ENCODE measurements at places on chromosomes 4 and X.

GRCh38 chrX:41087201-41087600 lies 2.0 kb downstream of the USP9X start:
- DNase-seq = no peak

GRCh38 chr4:52051615-52052474 lies 741 bp downstream of the SPATA18 start:
- DNase-seq = no peak

GRCh38 chrX:136780763-136781162 lies at the start of gene ARHGEF6:
Gene ARHGEF6, minus strand, starts transcription at chrX:136780932. Its CDS starts 50 bp downstream, at chrX:136780882.
- peak; percentile 21 for DNase-seq

DNA sequence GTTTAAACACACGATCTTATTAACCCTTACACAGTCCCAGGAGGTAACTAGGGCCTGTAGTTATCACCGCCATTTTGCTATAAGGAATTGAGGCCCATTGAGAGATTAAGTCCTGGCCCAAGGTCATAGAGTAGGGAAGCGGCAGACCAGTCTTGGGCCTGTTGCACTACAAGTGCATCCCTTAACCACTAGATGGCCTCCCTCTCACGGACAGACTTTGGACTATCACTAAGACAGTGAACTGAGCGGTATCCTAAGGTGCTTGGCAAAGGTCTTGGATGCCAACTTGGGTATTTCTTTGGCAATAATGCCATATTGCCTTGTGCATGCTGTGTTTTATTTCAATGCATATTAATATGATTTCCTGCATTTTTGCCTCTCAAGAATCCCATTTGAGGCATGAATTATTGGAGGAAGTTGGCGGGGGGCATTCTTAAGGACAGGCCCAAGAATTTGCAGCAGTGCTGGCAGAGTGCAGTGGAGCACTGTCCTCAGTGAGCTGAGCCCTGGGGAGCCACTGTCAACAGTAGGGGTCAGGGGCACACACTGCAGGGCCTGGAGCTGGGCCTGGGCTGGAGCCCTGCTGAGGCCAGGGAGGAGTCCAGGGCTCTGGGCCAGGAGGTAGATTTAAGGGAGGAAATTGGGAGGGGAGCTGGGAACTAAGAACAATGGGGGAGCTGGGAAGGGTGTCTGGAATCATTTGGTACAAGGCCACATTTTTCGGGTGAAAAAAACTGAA lies 147.4 kb downstream of the SMIM20 start:
- DNase-seq = no peak

DNA sequence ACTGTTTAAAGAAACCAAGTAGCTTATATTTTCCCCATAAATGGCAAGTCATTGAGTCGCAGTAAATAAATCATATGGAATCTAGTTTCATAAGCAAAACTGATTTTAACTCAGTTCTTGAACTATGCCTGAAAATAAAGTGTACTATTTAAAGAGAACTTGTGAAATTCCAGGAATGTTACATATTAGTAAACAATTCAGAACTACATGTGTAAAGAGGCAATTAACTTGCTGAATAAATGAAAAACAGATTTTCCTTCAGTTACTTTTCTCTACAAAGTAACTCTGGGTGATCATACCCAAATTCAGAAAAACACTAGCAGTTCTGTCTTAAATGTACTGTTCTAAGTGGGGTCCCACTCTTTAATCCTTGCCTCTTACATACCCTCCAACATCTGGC lies 236.1 kb upstream of the EDNRA start:
- DNase-seq = no peak

DNA sequence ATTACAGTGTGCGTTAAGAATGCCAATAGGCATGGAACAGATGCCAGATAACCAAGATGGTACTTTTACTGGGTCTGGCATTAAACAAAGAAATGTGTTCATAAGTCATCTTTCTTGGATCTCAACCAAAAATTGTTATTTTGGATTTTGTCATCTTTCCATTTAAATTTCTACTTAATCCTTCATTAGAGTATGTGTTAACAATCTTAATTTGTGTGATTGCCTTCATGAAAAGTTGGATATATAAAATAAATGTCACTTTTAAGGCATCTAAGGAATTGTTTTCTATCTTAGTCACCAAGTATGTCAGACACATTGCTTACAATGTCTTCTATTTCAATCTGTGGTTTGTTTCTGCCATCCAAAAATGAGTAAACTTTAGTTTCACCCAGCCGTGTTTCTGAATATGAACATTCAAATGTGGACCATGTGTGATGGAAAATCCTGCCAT lies 87.5 kb downstream of the PALLD start:
- DNase-seq = no peak

GRCh38 chr4:88597970-88598660 lies 5.8 kb downstream of the HERC3 start:
- DNase-seq = no peak

DNA sequence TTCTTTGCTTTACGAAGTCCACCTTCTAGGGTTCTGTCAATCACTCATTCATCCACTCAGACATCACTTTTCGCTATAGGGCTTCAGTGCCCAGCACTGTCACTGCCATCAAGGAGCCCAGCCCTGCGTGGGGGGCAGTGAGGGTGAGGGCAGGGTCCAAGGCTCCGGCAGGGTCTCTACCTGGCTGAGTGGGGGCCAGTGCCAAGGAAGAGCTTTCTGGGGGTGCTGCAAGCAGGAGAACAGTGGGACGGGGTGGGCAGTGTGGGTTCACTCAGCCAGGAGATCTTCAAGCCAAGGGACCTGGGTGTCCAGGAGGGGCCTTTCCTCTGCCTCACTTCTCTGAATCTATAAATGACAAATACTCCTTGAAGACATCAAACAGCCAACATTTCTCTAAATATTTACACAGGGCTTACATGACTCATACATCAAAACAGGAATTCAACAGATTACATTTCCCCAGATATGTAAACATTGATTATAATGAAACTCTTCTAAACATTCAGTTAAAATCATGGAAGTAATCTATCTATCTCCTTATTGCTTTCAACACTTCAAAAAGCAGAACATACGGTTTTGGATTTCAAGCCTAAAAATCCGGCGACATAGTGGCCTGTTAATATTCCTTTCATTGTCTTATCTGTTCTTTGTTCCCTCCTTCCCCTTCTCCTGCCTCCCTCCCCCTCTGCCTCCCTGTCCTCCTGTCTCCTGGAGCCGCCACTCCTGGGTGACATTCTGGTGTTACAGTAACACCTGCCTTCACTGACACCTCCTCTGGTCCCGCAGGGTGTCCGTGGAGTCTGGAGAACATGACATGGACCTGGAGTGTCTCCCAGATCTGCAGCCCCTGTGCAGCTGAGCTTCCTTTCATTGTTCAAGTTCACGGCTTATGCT lies 94.4 kb upstream of the ADRA2C start:
- no peak for DNase-seq
